Brain pericyte (primary cell): ENCODE measurements at places on chromosomes 5 and 9.

DNA sequence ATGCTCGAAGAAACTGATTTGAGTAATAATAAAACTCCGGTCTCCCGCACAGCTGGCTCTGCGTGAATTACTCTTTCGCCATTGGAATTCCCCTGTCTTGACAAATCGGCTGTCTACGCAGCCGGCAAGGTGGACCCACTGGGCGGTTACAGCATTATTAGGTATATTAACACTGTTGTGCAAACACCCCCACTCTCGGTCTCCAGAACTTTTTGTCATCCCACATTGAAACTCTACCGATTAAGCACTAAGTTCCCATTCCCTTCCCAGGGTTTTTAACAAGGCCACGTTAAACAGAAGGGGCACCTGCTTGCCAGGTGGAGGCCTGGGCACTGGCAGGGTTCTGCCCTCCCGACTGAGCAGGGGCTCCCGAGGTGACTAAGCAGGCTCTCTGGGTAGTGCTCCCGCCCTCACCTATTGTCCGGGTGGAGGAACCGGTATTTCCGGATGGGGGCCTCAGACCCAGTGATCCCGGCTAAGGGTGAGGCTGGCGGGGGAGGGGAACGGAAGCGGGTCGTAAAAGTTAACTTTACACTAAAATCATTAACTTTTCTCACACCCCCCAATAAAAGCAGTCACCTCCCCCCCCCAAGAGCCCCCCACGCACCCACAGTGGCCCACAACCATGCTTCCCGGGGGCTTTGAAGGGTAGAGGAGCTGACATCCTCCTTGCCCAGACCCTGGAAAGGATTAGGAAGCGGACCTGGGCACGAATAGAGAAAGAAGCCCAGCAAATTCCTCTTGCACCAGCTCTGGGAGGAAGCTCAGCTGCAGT lies 53.5 kb upstream of the TJP2 start:
- no peak for DNase-seq

DNA sequence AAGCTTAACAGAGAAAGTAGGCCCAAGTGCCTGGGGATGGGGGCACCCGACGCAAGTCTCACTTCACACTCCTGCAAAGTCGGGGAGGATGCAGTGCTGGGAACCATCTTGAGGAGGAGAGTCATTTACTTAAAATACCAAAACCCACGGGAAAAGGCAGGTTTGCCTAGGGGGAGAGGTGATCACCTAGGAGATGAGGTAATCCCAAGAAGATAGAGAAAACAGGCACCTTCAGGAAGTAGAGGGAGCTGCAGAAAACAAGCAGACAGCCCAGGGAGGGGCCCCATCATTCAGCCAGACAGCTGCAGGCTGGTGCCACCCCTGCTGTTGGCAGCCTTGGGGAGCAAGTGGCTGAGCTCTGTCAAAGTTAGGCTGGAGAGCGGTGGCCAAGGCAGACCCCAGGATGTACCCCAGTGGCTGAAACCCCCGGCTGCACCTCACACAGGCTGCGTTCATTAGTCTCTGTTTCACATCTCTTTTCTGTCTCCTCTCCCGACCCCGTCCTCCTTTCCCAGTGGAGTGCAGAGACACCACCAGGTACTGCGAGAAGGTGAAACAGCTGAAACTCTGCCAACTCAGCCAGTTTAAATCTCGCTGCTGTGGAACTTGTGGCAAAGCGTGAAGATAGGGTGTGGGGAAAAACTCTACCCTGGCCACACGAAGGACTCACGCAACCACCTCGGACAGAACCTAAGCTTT lies 124.9 kb downstream of the SAXO1 start:
- no peak for DNase-seq

- no peak for DNase-seq
Measured at GRCh38 chr5:1814183-1815020, 13.2 kb downstream of the NDUFS6 start.

DNA sequence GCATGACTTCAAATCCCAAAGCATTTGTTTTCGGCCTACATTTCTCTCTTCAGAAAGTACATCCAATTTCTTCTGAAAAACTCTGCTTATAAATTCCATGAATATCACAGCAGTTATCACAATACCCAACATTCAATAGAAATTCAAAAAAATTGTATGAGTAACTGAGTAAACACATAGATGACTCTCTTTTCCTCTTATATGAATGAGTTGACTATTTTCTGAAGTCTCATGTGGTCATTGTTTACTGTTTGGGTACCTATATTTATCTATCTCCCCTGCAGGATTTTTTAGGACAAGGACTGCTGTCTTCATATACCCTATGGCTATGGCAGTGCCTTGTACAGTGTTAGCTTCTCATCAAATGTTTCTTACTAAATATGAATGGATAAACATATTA lies 157.1 kb downstream of the HTR1A start:
- DNase-seq = no peak

DNA sequence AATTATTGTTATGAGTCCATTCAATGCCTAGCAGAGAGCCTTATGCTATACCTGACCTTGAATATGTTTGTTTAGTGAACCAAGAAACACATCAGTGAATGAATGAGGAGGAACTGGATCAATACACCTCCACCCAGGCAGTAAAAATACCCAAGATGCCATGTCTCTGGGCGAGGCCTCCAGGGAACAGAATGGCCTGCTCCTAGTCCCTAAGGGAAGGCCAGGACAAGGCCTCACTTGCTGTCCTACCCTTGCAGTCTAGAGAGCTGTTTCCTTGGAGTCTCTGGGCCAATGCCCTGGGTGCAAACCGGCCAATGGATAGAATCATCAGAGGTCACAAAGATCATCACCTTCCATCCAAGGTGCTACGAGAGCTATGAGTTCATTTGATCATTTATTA lies 26.1 kb downstream of the TNIP1 start:
- no peak for DNase-seq
